Activated T-helper 2 cell treated with anti-CD3 and anti-CD28 coated beads, Interferon-gamma antibody, Interleukin-2, Interleukin-4, amounts not matched to agents 10 μg/mL and 5 μg/mL and 100 μg/mL, durations not matched to agents 14 hours and 24 hours and 36 hours (primary cell): ENCODE measurements at places on chromosomes 4 and X.

DNA sequence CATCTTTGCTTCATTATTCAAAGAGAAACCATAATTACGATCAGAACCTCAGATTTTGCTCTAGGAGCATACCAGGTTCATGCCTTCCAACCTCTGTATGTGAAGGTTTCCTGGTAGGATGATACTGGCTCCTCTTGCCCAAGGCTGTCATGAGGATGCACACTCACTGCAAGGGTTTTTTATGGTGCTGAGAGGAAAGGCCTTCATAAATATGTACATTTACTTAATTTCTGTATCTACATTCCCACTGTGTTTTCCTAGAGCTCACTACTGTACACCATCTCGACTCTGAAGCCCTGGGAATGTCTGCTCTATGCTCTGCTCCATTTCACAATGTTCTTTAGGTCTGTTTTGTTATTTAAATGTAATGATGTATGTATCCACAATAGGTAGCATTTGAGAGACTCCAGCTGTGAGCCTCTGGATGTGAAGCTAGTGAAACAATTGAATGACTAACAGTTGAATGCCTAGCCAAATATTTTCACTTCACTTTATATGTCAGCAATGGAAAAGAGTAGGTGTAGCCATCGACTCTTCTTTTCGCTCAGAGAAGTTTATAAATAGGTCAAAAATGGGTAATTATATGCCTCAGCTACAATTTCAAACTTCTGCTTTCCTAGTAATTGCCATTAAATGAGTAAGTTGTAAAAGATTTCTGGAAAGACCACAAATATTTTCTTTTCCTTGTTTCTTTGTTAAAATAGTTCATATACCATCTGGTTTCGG is 228.0 kb downstream of the PALLD start:
- H3K36me3 ChIP-seq = no peaks in the 10 kb centered on the region
- no peak overlapping the region for H3K4me3 ChIP-seq
- H3K27me3 ChIP-seq = peaks cover 12% of the 10 kb centered on the region
- H3K27ac ChIP-seq = no peak overlapping the region

- no peaks in the 10 kb centered on the region for H3K36me3 ChIP-seq
- no peaks in the 10 kb centered on the region for H3K27me3 ChIP-seq
- no peak for DNase-seq
Observed at GRCh38 chr4:182795446-182796238, 121.5 kb downstream of the DCTD start.

GRCh38 chr4:140012688-140013486 is 141.1 kb downstream of the MAML3 start:
- H3K4me3 ChIP-seq = no peak overlapping the region
- DNase-seq = peak; percentile 29
- H3K36me3 ChIP-seq = no peaks in the 10 kb centered on the region
- no peak overlapping the region for H3K27ac ChIP-seq

DNA sequence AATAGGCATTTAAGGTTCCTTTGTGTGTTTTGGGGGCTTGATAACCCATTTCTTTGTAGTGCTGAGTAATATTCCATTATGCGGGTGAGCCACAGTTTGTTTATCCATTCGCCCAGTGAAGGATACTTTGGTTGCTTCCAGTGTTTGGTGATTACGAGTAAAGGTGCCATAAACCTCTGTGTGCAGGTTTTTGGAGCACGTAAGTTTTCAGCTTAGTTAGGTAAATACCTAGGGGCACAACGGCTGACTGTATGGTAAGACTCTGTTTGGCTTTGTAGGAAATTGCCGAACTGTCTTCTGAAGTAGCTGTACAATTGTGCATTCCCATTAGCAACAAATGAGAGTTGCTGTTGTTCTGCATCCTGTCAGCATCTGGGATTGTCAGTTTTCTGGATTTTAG is 3.8 kb upstream of the TBL1X start:
- H3K27me3 ChIP-seq = no peaks in the 10 kb centered on the region
- H3K36me3 ChIP-seq = no peaks in the 10 kb centered on the region
- H3K27ac ChIP-seq = no peak overlapping the region
- peaks cover 40% of the 10 kb centered on the region for H3K4me1 ChIP-seq

DNA sequence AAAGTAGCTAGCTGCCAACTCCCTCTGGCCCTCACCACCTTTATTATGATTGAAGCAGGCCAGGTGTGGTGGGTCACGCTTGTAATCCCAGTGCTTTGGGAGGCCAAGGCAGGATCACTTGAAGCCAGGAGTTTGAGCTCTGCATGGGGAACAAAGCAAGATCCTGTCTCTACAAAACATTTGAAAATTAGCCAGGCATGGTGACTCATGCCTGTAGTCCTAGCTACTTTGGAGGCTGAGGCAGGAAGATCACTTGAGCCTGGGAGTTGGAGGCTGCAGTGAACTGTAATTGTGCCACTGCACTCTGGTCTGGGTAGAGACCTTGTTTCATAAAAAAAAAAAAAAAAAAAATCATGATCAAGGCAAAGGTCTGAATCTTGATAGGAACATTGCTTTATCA is 467.0 kb upstream of the DIPK2B start:
- H3K4me3 ChIP-seq = no peak overlapping the region
- DNase-seq = no peak

GRCh38 chrX:112678831-112679230 is 907 bp downstream of the LHFPL1 start:
- peaks cover 29% of the 10 kb centered on the region for H3K4me1 ChIP-seq
- H3K27ac ChIP-seq = peak overlapping the region; percentile 55
- no peaks in the 10 kb centered on the region for H3K36me3 ChIP-seq
- no peaks in the 10 kb centered on the region for H3K27me3 ChIP-seq

- H3K4me3 ChIP-seq = no peak overlapping the region
- DNase-seq = no peak
- H3K27ac ChIP-seq = no peak overlapping the region
- H3K4me1 ChIP-seq = no peaks in the 10 kb centered on the region
- no peaks in the 10 kb centered on the region for H3K27me3 ChIP-seq
Observed at GRCh38 chrX:83593634-83594294, 85.7 kb downstream of the POU3F4 start.

- peaks cover 28% of the 10 kb centered on the region for H3K36me3 ChIP-seq
- H3K27ac ChIP-seq = no peak overlapping the region
- no peak overlapping the region for H3K4me3 ChIP-seq
- no peaks in the 10 kb centered on the region for H3K4me1 ChIP-seq
- H3K27me3 ChIP-seq = no peaks in the 10 kb centered on the region
Observed at GRCh38 chrX:2483398-2484060, 17.2 kb downstream of the DHRSX start.

- H3K36me3 ChIP-seq = no peaks in the 10 kb centered on the region
- no peaks in the 10 kb centered on the region for H3K27me3 ChIP-seq
- no peak overlapping the region for H3K27ac ChIP-seq
- DNase-seq = no peak
Observed at GRCh38 chr4:138104284-138104680, 137.9 kb downstream of the SLC7A11 start.

GRCh38 chrX:137548261-137548660 is 17.7 kb upstream of the ZIC3 start:
- H3K36me3 ChIP-seq = no peaks in the 10 kb centered on the region
- H3K27me3 ChIP-seq = peaks cover 54% of the 10 kb centered on the region
- no peak for DNase-seq
- no peak overlapping the region for H3K4me3 ChIP-seq

DNA sequence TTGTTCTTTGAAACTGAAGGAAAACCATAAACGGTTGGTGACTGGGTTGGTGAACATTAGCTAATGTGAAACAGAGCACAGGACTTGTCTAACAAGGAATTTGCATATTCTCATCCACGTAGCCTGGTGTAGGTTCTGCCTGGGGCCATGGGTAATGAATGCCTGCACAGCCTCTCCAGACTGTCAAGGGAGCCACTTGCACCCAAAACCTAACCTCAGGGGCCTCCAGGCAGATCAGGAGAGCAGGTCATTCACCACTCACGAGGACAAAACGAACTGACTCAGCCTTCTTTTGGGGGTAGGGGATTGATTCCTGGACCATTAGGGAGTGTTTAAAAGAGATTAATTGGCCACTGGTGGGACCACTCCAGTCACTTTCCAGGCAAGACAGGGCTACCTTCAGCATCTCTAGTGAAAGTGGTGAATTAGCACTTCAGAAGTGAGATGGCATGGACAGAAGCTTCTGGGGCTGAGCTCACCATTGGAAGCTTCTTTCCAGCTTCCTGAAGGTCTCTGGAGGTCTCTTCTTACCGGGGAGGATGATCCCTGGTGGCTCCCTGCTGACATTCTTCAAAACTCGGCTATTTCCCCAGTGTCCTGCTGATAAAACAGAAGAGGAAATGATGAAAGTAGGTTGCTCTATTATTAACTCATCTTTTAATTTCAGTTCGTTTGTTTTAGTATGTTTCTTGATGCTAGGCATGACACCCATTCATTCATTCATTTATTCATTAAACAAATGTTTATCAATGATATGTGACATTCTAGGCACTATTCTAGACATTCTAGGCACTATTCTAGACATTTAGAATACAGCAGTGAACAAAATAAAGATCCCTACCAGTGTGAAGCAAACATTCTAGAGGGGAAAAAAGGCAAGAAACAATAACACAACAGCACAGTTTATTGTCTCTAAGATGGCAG is 104.5 kb upstream of the LNX1 start:
- H3K27me3 ChIP-seq = no peaks in the 10 kb centered on the region
- H3K4me3 ChIP-seq = no peak overlapping the region
- no peak for DNase-seq
- no peaks in the 10 kb centered on the region for H3K36me3 ChIP-seq

DNA sequence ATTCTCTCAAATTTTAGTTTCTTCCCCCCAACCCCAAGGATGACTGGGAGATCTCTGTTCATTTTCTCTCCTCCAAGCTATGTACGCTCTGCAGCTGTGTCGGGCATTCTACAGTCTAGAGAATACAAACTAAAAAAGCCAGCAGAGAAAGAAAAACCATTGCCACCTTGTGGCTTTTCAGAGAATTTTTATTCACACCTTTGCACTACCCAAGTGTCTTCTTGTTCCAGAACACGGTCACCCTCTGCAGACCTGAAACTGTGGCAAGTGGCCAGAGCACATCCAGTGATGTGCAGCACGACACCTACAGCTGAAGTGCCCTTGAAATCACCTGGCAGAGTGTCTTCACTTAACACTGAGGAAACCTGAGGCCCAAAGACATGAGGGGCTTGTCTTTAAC is 68.6 kb downstream of the CHST7 start:
- no peaks in the 10 kb centered on the region for H3K27me3 ChIP-seq
- H3K4me3 ChIP-seq = no peak overlapping the region
- peaks cover 19% of the 10 kb centered on the region for H3K4me1 ChIP-seq
- peaks cover 40% of the 10 kb centered on the region for H3K36me3 ChIP-seq
- DNase-seq = no peak

DNA sequence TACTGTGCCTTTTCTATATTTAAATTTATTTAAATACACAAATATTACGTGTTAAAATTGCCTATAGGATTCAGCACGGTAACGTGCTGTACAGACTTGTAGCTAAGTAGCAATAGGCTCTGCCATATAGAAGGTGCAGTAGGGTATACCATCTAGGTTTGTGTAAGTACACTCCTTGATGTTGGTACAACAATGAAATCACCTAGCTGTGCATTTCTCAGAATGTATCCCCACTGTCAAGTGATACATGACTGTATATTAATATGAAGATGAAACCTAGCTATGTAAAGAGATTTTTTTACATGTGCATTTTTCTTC is 431.2 kb downstream of the KCTD8 start:
- no peak for DNase-seq
- H3K36me3 ChIP-seq = no peaks in the 10 kb centered on the region
- H3K27ac ChIP-seq = no peak overlapping the region
- H3K4me1 ChIP-seq = no peaks in the 10 kb centered on the region
- H3K4me3 ChIP-seq = no peak overlapping the region
- H3K27me3 ChIP-seq = no peaks in the 10 kb centered on the region

- no peaks in the 10 kb centered on the region for H3K27me3 ChIP-seq
- DNase-seq = no peak
- H3K27ac ChIP-seq = no peak overlapping the region
Observed at GRCh38 chr4:155738548-155738947, 20.3 kb upstream of the GUCY1B1 start.

GRCh38 chr4:15690020-15690809 is 8.6 kb downstream of the FAM200B start:
- H3K4me1 ChIP-seq = peaks cover 6% of the 10 kb centered on the region
- no peak overlapping the region for H3K4me3 ChIP-seq
- DNase-seq = no peak
- no peaks in the 10 kb centered on the region for H3K27me3 ChIP-seq

DNA sequence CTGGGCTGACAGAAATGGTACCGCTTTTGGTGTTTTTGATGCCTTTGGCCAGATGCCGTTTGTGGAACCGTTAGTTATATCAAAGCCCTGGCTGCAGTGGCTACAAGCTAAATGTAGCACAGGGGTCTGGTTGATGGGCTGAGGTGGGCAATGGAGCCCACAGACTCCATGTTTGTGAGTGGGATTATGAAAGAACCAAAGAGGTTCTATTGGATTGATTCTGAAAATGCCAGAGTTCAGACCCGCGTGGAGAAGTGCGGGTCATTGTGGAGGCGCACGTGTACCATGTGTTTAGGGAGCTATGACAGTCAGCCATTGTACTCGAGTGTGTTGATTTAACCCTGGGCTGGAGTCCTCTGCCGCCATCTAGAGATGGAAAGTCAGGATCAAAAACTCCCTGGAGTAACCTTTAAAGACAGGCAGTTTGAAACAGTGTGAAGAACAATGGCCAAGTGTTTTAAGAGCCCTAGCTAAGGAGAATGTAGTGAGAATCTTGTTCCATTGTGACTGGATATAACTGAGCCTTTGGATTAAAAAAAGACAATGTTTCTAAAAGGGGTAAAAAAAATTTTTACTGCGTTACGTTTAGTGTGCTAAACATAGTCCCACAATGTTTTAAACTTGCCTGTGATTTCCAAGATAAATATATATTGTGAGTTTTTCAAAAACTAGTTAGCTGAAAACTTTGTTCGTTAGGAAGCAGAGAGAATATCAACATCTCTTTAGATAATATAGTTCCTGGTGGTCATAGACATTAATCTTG is 12.7 kb downstream of the ART3 start:
- no peak overlapping the region for H3K27ac ChIP-seq
- no peak overlapping the region for H3K4me3 ChIP-seq
- H3K27me3 ChIP-seq = peaks cover 14% of the 10 kb centered on the region
- no peaks in the 10 kb centered on the region for H3K36me3 ChIP-seq

DNA sequence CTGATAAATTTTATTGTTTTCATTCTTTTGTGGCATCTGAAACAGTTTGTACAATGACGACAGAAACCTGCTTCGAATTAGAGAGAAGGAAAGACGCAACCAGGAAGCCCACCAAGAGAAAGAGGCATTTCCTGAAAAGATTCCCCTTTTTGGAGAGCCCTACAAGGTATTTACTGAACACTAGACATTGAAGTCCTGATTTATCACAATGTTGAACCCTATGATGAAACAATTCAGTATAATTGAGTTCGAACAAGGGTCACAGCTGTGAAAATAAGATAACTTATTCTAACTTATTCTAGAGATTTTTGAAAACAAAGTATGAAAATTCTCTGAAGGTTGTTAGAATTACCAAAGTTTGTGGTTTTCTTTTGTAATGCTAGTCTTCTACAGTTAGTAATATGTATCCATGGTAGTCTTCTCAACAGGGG is 111.3 kb downstream of the AFF1 start:
- H3K4me3 ChIP-seq = no peak overlapping the region
- peaks cover 34% of the 10 kb centered on the region for H3K4me1 ChIP-seq
- H3K36me3 ChIP-seq = peaks cover 44% of the 10 kb centered on the region
- no peaks in the 10 kb centered on the region for H3K27me3 ChIP-seq
- no peak for DNase-seq
- H3K27ac ChIP-seq = no peak overlapping the region

GRCh38 chr4:181021213-181021612 is 1222.0 kb upstream of the TENM3 start:
- no peak for DNase-seq
- H3K4me1 ChIP-seq = no peaks in the 10 kb centered on the region
- H3K4me3 ChIP-seq = no peak overlapping the region
- no peaks in the 10 kb centered on the region for H3K36me3 ChIP-seq
